Hematopoietic multipotent progenitor cell treated with erythropoietin and hydrocortisone succinate and interleukin-3 and kit ligand, for 15 days (in vitro differentiated cells): ENCODE measurements at places on chromosomes 2 and 18.

- DNase-seq: no peak
Measured at GRCh38 chr2:88054782-88055370, 707 bp downstream of the KRCC1 start.

DNA sequence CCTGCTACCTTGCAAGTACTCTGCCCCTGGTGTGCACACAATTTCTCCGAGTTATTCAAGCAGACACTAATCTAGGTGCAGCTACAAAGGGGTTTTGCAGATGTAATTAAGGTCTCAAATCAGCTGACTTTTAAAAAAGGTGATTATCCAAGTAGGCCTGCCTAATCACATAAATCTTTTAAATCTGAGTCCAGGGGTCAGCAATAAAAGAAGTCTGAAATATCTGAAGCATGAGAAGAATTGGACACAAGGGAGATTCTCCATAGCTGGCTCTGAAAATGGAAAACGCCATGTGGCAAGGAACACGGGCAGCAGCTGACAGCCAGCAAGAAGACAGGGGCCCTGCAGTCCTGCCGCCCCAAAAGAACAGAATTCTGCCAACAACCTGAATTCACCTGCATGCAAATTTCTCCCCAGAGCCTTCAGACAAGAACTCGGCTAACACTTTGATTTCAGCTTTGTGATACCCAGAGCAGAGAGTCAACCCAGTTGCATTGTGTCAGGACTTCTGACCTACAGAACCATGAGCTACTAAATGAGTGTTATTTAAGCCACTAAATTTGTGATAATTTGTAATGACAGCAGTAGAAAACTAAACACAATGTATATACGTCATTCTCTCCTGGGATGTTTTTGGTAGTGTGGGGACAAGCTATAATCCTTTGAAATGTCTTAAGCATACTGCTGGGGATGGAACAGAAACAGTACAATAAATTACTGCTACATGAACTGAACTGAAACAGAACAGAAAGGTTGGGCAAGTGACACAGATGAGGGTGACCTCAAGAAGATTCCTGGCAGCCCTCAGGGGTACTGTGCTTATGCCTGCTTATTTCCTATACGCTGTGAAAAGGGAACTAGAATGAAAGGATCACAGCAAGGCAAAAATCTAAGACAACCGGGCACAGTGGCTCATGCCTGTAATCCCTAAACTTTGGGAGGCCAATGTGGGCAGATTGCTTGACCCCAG lies 3.2 kb downstream of the INO80C start:
- no peak for DNase-seq

DNA sequence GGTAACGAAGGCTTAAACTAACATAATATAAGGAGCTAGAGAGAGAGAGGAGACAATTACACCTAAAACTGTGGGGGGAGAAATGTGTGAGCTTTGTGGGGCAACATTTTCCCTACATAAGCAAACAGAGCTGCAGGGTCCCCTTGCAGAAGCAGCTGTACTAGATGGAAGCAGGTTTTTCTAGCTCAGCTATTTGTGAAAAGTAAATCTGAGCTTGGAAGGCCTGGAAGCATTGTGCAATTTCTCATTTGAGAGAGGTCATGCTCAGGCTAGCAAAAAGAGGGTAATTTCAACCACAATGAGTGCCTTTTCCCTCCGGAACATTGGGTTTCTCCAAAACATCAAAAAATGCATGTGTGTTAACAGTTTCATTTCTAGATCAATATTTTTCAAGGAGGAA lies 130.0 kb downstream of the ARL4C start:
- no peak for DNase-seq

GRCh38 chr2:113974727-113975126 lies 84.8 kb downstream of the ACTR3 start:
- no peak for DNase-seq

- DNase-seq: no peak
Measured at GRCh38 chr18:80229363-80229762, 18.0 kb downstream of the PARD6G start.

DNA sequence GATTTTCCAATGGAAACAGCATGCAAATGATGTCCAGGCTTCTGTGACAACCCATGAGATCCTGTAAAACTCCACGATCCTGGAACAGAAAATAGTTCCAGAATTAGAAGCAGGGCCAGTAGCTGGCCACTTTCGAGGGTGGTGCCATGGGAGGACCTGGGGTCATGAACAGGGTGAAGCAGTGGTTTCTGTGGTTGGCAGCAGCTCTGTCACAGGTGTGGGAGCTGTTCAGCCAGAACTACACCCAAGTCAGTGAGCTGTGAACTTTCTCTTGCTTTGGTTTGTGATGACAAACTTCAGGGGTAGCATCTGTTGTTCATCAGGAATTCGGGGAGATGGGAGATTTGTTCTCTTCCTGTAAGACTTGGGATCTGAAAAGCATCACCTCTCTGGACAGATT lies 314.4 kb upstream of the NT5C1B start:
- DNase-seq: no peak

GRCh38 chr2:14634489-14635390 lies 2.2 kb downstream of the LRATD1 start:
- DNase-seq: no peak

GRCh38 chr2:25844089-25844488 lies 34.2 kb downstream of the ASXL2 start:
- DNase-seq: no peak

DNA sequence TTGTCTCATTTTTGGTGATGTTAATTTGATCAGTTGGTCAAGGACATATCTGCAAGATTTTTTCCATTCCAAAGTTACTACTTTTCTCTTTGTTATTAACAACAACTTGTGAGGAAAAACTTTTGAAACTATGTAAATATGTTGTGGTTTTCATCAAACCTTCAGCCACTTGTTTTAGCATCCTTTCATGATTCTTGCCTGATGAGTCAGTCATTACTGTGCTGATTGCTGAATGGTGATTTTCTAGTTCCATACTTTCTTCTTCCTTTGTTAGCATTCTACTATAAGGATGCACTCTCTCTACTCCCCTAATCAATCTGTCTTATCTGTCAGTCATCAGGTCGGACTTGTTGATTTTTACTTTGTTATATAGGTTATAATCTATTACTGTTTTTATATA lies 10.9 kb downstream of the TMEM87B start:
- DNase-seq: no peak
